ENCODE measurements at places on chromosomes 3 and 15.
A peak's percentile ranks its signal among the peaks of the same experiment; 100 is the strongest.

DNA sequence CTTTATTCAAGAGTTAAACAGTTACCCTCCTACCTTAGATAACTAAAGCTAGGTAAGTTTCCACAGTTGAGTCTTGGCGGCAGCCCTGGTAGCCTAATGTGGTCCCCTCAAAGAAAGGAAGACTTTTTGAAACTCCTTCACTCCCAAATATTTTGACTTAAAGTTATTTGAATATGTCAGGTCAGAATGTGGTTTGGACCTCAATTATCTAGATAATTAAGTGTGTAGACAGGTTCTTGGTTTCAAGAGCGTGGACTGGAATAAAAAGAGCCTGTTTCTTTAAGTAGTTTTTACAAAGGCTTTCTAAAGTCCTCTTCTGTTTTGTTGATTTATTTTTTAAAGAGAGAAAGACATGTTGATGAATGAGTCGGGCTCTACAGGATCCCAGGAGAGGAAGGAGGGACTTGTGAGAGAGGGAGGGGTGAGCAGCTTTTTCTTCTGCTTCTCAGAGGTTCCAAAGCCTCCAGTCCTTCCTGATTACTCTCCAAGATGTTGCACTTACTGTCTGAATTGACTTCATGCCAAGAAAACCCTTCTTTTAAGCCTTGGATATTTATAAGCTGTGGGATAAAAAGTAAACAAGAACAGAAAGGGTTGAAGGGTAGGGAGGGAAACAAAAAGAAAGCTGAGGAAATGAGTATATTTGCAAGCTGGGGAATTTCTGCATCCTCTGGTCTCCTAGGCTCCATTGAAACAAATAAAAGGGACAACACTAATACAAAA, 457.4 kb downstream of the IGSF11 start:
- DNase-seq = peak; percentile 82

- peak; percentile 96 for DNase-seq
These were observed at the start of gene SNX1 for GRCh38 chr15:64095795-64096667. Gene SNX1, plus strand, starts transcription at chr15:64095982. Its CDS starts 32 bp downstream, at chr15:64096014.

DNA sequence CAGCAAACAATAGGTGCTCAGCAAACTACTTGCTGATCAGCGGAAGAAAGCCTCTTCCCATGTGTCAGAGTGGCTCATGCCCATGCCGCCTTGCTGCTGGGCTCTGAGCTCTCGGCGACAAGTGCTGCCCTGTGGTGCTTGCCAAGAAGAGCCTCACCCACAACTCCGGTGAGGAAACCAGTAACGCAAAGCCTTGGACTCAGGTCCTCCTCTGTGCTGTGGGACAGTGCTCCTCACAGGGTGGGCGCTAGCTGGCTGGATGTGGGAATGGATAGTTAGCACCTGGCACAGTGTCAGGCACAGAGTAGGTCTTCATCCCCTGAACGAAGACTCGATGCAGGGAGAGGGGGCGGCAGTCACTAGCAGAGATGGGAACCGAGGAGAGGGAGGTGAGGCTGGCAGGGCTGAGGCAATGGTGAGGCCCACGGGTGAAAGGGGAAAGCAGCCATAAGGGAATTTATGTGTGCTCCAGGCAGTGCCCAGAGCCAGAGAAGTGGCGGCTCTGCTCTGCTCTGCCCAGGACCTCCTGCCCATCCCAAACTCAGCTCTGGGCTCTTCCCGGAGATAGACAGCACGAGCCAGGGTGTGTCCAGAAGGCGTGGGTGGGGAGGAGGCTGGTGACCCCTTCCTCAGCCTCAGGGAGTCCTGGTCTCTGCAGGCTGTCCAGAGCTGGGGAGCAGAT, 55.7 kb downstream of the IQSEC1 start:
- no peak for DNase-seq

DNA sequence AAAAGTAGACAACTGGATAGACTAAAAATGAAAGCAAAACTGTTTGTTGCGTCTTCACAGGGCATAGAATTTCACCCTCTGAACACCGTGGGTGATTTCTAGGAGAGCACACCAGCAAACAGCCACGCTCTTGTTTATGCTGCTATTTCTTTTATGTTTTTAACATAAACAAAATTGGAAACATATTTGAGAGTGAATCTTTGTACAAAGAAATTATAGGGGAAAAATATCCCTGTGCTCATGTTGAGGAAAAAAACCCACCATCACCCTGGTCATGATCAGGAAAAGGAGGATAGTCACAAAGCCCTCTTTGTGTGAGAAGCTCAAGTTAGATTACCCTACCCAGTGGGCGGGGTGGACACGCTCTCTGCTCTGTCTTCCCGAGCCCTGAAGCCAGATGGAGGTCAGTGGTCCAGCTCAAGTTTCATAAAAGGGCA, 313.3 kb downstream of the SATB1 start:
- DNase-seq = no peak

DNA sequence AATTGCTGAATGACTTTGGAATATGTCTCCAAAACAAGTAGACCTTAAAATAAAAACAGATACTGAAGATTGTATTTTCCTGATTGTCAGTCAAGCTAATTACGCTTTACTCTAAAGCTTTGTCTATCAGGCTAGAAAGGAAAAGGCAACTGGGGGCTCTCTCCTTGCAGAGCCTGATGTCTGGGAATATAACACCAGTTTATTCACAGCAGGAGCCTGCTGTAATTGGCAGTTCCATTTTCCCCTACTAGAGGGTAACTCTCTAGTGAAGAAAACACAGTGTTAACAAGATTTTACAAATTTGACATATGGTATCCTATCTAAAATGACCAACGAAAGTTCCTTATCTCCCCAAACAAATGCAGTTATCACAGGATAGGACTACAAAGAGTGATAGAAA, 158.8 kb downstream of the PDZRN3 start:
- no peak for DNase-seq

DNA sequence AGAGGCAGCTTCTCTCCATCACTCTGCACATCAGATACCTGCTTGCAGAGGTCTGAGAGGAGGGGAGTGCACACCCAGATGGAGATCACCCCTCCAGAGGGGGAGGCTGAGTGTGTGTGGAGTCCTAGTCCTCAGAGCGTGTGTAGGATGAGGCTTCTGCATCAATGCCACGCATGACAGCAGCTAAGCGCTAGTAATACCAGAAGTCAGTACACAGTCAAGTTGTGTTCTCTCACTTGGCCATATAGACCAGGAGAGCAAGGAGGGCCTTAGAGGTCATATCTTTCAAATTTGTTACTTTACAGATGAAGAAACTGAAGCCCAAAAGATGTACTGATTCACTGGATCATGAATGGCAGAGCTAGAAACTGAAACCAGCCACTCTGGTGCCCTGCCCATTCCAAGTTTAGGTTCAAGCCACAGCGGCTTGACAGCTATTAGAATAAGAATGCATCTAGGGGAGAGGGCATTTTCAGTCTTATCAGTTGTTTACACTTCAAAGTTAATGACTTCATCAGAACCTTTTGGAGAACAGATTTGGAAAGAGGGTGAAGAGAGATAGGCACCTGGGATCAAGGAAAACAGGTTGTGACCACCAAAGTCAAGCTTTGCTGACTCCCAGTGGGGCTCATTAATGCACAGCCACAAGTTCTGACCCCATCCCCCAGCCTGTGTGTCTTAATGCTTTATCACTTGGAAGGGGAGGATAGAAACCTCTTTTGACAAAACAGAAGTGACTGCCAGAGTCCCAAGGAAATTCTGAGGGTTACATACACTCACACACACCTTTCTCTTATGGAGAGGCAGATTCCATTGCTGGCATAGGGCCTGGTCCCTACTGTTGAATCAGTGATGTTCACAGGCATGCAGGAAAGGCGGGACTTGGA, 310.3 kb downstream of the CHST2 start:
- DNase-seq = peak; percentile 48

- DNase-seq = no peak
These were observed 326.9 kb downstream of the UACA start for GRCh38 chr15:70436428-70436827.

GRCh38 chr15:74243431-74243830, 7.3 kb downstream of the CCDC33 start:
- DNase-seq = no peak

DNA sequence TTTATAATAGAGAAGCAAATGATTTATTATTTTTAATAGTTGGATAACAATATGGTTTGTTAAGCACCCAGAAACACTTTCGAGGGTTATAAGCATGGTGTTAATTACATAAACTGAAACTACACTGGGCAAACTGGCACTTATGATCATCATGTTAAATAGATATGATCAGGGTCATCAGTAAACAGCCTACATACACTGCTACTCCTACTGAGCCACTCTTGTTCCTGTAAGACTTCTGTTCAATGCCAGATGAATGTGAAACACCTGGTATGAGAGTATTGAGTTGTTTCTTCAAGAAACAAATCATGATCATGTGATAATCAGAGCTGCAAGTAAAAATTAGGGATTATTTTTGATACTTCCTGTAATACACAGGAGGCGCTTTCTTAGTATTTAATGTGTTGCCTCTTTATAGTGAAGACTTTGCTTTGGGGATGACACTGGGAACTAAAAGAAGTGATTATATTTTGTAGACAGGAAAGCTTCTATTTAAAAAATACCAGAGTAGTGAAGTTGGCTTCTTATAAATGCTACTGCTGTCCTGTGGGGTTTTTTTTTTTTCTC, 32.3 kb upstream of the UTS2B start:
- DNase-seq = no peak

DNA sequence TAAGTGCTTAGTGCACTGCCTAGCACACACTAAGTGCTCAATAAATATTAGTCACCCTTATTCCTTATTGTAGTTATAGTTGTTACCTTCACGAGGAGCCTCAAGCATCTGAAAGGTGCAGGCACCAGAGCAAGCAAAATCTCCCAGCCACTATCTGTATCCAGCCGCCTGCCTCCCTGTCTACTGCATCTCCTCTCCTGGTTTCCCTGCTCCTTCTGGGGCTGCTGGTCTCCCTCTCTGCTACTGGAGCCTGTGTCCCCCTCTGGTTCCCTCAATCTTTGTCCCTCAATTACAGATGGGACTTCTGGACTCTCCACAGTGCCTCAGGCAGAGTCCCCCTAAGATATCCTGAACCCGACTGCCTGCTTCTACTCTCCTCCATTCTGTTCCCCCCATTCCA, 18.8 kb downstream of the MYL3 start:
- DNase-seq = no peak

GRCh38 chr3:142914286-142914811, 25.5 kb upstream of the PCOLCE2 start:
- no peak for DNase-seq

GRCh38 chr3:59699648-59700320, 650.0 kb upstream of the CFAP20DC start:
- no peak for DNase-seq

DNA sequence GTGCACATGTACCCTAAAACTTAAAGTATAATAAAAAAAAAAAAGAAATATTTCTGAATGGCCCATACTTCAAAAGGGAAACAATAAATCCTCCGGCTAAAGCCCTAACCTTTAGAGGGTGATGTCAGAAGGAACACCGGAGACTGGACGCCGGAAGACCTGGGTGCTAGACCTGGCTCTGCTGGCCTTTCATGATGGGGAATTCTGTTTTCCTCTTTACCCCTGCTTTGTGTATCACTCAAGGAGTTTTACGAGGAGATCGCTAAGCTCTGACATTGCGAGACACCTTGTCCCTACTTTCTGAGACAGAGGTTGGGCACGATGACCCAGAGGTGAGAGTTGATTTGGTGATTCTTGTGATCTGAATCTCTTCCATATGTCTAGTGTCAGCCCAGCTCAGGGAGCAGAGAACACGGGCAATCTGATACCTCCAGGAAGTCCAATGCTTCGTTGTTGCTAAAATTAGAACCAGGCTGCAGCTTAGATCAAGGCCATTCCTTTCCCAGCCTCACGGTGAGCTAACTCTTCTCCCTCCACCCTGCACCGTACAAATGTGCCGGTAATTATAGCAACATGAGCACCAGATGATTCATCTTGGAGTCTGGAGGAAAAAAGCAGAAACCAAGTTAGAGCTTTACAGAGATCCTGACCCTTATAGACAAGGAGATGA, 42.0 kb upstream of the CFAP161 start:
- DNase-seq = peak; percentile 57

- DNase-seq = no peak
These were observed 53.0 kb downstream of the SV2B start for GRCh38 chr15:91152896-91153581.

- no peak for DNase-seq
These were observed 199.2 kb downstream of the OTOL1 start for GRCh38 chr3:161695811-161696210.

DNA sequence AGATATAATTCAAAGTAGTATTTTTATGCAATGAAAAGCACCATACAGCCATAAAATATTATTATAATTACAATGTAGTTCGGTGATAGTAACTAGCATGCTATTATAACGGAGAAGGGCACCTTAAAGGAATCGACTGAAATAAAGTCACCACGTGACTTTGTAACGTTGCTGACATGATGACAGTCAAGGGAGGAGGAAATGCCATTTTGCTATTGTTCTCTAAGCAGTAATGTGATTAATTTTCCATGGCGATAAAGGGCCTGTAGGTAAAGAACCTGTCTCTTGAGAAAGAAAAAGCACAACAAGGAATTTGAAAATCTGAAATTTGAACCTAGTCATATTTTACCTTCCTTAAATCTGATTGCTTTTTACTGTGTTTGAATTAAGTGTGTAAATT, 526.2 kb downstream of the ROBO2 start:
- no peak for DNase-seq

All from mesenchymal stem cell (in vitro differentiated cells and primary cell).